ENCODE measurements at places on chromosomes 6 and 20. TPM values are rescaled to one million over a fixed set of nuclear protein-coding genes. Genes with fewer than 3 reads are reported as not detected.

The OPRM1 gene
- total RNA-seq, result not detected

The KIF25 gene
- total RNA-seq, result not detected

The CD109 gene
- 15.0 TPM for total RNA-seq

The XKR7 gene
- not detected for total RNA-seq

The CAGE1 gene
- 0.08 TPM for total RNA-seq

The GNMT gene
- total RNA-seq, result 0.60 TPM

The HMGN4 gene
- 109 TPM for total RNA-seq

The SF3B5 gene
- 130 TPM for total RNA-seq

The BACH2 gene
- total RNA-seq, result 30.3 TPM

The MROH8 gene
- 1.7 TPM for total RNA-seq

The ZC3H12D gene
- total RNA-seq, result 37.4 TPM

DNA sequence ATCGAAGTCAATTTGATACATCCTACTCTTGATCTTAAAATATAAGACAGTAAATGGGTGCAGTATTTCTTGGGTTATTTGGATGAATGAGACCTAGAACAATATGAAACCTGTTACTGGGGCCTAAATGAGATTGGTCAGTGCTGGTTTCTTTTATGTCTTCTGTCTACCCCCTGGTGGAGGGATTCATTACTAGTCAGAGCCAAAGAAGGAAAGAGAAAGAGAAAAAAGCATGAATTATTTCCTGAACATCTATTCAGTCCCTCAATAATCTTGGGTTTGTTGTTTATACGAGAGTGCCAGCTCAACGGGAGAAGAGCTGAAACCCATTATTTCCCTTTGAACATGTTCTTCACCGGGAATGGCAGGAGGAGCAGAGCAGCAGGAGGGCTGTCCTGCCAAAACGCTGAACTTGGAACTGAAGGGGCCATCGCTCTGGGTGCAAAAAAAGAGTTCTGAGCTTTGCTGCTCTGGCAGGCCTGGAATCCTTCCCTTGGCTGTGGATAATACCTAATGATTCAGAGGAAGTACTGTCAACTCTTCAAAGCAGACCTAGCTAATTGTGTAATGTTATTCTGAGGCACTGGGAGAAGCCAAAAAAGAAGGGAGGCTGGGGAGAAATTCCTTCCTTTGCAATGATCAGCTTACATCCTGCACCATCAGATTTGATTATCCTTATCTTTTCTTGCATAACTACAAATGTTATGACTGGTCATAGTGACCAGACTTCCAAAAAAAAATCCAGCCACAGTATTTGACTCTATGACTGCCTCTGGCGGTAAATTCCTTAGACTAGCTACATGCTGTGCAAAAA lies 72.0 kb downstream of the BLOC1S5 start:
- no peak overlapping the region for H3K4me3 ChIP-seq
- no peaks in the 10 kb centered on the region for H3K36me3 ChIP-seq
- no peak for DNase-seq

DNA sequence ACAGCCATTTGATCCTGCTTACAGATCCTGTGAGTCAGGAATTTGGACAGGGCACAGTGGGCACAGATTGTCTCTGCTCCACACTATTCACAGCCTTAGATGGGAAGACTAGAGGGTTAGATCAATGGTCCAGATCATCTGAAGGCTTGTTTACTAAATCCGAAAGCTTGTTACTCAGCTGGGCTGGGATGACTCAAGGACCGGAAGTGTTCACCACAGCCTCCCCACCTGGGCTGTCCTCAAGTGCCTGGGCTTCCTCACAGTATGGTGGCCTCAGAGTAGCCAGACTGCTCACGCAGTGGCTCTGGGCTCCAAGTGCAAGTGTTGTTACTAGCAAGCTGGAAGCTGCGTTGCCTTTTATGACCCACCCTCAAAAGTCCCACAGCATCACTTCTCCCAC lies 75.4 kb upstream of the INSM1 start:
- H3K36me3 ChIP-seq, result no peaks in the 10 kb centered on the region
- no peak overlapping the region for H3K4me3 ChIP-seq
- no peaks in the 10 kb centered on the region for H3K27me3 ChIP-seq
- H3K27ac ChIP-seq, result no peak overlapping the region
- H3K4me1 ChIP-seq, result no peaks in the 10 kb centered on the region

DNA sequence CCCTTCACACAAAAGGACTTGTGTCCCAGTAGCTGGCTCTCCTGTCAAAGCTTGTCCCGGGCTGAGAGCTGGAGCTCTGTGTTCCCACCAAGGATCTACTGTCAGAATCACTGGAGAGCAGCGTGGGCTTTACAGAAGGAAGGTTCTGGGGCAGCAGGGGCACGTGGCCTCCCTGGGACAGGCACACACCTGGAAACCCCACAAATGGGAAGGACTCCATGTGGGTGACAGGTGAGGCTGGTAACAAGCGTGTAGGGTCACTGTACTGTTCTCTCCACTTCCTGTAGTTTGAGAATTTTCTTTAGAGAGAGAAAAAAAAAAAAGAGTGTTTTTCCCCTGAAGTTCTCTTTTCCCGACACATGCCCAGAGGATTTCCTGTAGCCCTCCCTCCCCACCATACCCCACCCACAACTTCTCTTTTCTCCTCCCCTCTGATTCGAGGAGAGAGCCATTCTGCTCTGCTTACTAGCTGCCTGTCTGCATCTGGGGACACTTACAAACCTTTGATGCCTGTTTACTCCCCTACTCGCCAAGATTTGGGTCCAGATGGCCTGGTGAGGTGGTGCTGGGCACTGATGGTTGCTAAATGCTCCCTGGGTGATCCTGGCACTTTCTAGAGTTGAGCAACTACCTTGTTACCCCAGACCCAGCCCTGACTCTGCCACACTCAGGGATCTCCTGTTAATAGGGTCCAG lies 84.1 kb upstream of the SIRPA start:
- no peak for DNase-seq
- no peak overlapping the region for H3K4me3 ChIP-seq
- H3K36me3 ChIP-seq, result no peaks in the 10 kb centered on the region
- no peaks in the 10 kb centered on the region for H3K4me1 ChIP-seq

DNA sequence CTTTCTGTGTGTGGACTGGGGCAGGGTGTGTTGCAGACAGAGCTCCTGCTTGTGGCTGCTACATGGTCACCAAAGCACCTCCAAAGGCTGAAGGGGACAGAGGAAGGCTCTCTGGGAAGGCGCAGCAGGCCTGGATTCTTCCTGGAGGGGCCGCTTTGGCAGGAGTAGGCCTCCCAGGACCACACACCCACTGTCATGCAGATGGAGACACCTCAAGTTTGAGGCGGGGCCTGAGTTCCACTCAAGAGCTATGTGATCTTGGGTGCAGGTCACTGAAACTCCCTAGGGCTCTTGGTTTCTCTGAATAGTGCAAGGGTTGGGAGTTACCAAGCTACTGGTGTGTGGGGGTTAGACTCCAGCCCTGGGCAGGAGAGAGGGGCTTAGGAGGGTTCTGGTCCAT lies 27.9 kb downstream of the EFCAB8 start:
- no peaks in the 10 kb centered on the region for H3K4me1 ChIP-seq
- H3K27ac ChIP-seq, result no peak overlapping the region
- H3K27me3 ChIP-seq, result no peaks in the 10 kb centered on the region
- H3K36me3 ChIP-seq, result no peaks in the 10 kb centered on the region
- no peak overlapping the region for H3K4me3 ChIP-seq
- no peak for DNase-seq

DNA sequence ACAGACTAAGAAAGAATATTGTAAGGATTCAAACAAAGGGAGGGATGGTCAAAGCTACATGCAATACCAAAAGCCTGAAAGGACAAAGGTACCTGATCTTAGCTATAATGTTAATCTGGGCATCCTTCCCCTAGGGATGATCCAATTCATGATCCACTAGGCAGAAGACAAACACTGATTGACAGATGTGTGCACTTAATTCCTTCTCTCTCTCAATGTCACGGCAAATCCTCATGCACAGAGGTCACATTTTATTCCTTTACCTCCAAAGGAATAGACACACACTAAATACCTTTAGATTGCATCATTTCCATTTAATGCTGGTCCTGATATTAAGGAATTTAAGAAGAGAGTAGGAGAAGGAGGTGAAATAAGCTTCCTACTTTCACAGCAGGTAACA lies 73.4 kb downstream of the ZNF133 start:
- H3K36me3 ChIP-seq, result no peaks in the 10 kb centered on the region
- no peak overlapping the region for H3K4me3 ChIP-seq
- H3K27me3 ChIP-seq, result no peaks in the 10 kb centered on the region
- H3K4me1 ChIP-seq, result peaks cover 5% of the 10 kb centered on the region

DNA sequence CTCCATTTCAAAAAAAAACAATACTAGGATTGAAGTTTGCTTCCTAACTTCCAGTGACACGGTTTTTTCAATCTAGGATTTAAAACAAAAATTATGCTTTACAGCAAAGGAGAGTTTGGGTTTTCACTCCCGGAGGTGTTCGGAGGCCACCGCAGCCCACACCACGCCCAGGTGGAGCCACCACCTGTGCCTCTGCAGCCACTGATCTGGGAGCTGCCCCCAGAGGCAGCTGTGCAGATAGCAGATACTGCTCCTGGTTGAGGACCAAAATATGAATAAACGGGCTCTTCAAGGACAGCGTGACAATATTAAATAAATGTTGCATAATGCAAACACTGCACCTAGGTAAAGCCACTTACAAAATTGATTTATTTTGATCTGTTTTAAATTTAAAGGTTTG lies 30.2 kb downstream of the DLL1 start:
- no peak overlapping the region for H3K27ac ChIP-seq
- H3K4me1 ChIP-seq, result no peaks in the 10 kb centered on the region
- H3K4me3 ChIP-seq, result no peak overlapping the region
- DNase-seq, result no peak
- H3K36me3 ChIP-seq, result no peaks in the 10 kb centered on the region

GRCh38 chr20:17843246-17844132 lies 125.1 kb downstream of the SNX5 start:
- no peaks in the 10 kb centered on the region for H3K36me3 ChIP-seq
- H3K27ac ChIP-seq, result peak overlapping the region; percentile 66

GRCh38 chr6:134741200-134741536 lies 208.7 kb downstream of the ALDH8A1 start:
- no peaks in the 10 kb centered on the region for H3K36me3 ChIP-seq
- H3K4me1 ChIP-seq, result no peaks in the 10 kb centered on the region
- no peak overlapping the region for H3K27ac ChIP-seq

DNA sequence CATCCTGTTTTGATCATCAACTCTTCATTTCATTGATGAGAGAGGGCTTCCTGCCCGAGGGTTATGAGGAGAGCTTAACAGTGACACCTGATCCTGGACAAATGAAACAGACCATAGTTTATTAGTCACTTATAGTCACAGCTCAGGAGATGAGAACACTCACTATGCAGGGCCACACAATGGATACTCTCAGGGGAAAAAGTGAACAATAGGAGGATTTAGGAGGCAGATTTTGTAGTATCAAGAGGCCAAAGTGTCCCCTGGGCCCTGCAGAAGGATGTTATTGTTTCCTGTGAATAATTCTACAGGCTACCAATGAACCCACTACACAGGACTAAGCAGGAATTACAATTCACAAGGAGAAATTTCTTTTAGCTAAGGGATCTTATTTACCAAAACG lies 772.8 kb upstream of the MAN1A1 start:
- no peaks in the 10 kb centered on the region for H3K27me3 ChIP-seq
- no peaks in the 10 kb centered on the region for H3K36me3 ChIP-seq
- no peak overlapping the region for H3K27ac ChIP-seq

DNA sequence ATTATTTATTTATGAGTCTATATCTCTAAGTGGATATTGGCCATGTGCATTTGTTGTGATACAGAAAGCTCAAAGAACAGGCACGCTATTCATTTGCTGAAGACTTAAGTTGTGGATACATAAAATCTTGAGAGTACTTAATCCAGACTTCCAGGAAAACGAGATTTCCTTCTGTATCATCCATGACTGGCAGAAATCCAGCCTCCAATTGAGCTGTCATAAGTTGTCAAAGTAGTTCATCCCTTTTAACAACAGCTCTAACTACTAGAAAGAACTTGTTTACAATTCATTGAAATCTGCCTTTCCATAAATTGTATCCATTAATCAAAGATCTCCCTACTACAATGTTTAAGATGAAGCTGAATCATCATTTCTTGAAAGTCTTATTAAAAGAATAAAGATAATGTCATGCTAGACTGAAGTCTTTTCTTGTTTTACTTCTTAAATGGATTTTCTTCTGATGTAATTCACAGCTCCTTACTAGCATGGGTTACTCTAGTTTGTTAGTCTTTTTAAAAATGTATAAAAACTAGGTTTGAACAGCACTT lies 447.3 kb upstream of the CITED2 start:
- no peaks in the 10 kb centered on the region for H3K36me3 ChIP-seq
- no peak overlapping the region for H3K27ac ChIP-seq
- H3K4me3 ChIP-seq, result no peak overlapping the region
- DNase-seq, result no peak
- peaks cover 12% of the 10 kb centered on the region for H3K27me3 ChIP-seq

DNA sequence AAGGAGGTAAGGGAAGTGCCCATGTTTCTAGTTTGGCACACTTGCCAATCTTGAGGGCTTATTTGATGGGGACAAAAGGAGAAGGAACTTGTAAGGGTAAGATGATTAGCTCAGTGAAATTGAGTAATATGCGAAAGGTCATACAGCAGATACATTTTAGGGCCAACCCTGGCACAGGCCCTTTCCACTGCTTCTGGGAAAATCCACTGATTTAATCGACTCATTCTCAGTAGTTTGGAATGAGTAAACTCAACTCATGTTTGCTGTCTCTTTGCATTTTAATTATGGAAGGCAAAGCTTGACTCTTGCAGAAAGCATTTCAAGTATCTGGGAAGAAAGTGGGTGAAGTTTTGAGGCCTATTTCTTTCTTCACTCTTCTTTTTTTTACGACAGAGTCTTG lies 20.0 kb downstream of the PHF20 start:
- H3K4me1 ChIP-seq, result peaks cover 12% of the 10 kb centered on the region
- peak overlapping the region; percentile 2 for H3K27ac ChIP-seq
- DNase-seq, result no peak

- H3K4me3 ChIP-seq, result no peak overlapping the region
- no peak for DNase-seq
- no peaks in the 10 kb centered on the region for H3K36me3 ChIP-seq
- peaks cover 2% of the 10 kb centered on the region for H3K4me1 ChIP-seq
- no peaks in the 10 kb centered on the region for H3K27me3 ChIP-seq
These were observed 1025.0 kb upstream of the GJE1 start for GRCh38 chr6:141107591-141108160.

- no peak for DNase-seq
- H3K4me1 ChIP-seq, result no peaks in the 10 kb centered on the region
- no peak overlapping the region for H3K27ac ChIP-seq
- no peaks in the 10 kb centered on the region for H3K36me3 ChIP-seq
- H3K27me3 ChIP-seq, result no peaks in the 10 kb centered on the region
- H3K4me3 ChIP-seq, result no peak overlapping the region
These were observed 52.5 kb upstream of the SPTLC3 start for GRCh38 chr20:12956303-12956702.

- no peak overlapping the region for H3K4me3 ChIP-seq
- H3K27ac ChIP-seq, result no peak overlapping the region
- no peaks in the 10 kb centered on the region for H3K4me1 ChIP-seq
- no peaks in the 10 kb centered on the region for H3K36me3 ChIP-seq
- DNase-seq, result no peak
- H3K27me3 ChIP-seq, result peaks cover 3% of the 10 kb centered on the region
These were observed 89.0 kb downstream of the EDN1 start for GRCh38 chr6:12379181-12379580.

Measured in activated CD4-positive, alpha-beta memory T cell treated with anti-CD3 and anti-CD28 coated beads, Interleukin-2, amount 10 ng/mL, durations not matched to agents 7 days and 5 days (primary cell).